ENCODE measurements at places on chromosomes 2 and 18.

DNA sequence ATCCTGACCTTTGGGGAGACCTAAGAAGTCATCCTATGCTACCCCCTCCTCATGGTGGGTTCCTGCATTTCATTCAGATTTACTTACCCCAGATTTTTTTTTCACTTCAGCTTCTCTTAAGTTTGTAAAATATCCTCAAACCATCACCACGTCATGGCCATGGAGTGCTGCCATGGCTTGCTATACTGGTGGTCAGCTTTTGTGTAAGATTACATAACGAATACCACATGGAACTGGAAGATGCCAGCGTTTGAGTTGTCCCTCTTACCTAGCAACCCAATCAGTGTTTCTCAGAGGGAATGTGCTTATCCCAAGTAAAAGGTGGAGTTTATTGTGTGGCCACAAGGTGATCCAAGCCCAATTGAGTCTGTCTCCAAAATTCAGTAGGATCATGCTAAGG, 148.6 kb upstream of the ALPP start:
- H3K36me3 ChIP-seq: peaks cover 6% of the 10 kb centered on the region
- no peak overlapping the region for H3K4me3 ChIP-seq
- no peak for DNase-seq
- peaks cover 7% of the 10 kb centered on the region for H3K4me1 ChIP-seq

GRCh38 chr2:61470122-61470951, 550 bp downstream of the USP34 start:
- DNase-seq: peak; percentile 65
- H3K4me1 ChIP-seq: peaks cover 10% of the 10 kb centered on the region
- H3K36me3 ChIP-seq: no peaks in the 10 kb centered on the region
- H3K27me3 ChIP-seq: no peaks in the 10 kb centered on the region

DNA sequence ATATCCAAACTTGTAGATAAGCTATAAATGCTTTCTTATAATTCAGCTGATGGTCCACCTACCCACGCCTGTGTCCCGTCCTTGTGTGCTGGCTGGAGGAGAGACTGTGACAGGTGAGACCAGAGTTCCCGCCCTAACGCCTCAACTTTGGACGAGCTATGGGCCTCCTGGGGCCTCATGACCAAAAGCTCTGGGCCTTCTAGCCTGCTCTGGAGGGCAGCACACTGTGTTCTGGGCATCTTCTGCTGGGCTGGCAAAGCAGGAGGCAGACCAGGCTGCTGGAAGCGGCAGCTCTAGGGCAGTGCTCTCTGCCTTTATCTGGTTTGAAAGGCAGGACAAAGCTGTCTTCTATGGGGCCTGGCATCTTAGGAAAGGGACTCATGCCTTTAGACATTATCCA, 26.0 kb upstream of the PAX8 start:
- peaks cover 11% of the 10 kb centered on the region for H3K27me3 ChIP-seq
- H3K4me3 ChIP-seq: no peak overlapping the region
- no peaks in the 10 kb centered on the region for H3K4me1 ChIP-seq

GRCh38 chr2:209424199-209424701, 403 bp downstream of the MAP2 start:
- H3K4me3 ChIP-seq: peak overlapping the region; percentile 92
- DNase-seq: peak; percentile 33
- peaks cover 6% of the 10 kb centered on the region for H3K27me3 ChIP-seq

- peaks cover 3% of the 10 kb centered on the region for H3K27me3 ChIP-seq
- DNase-seq: no peak
- H3K4me3 ChIP-seq: no peak overlapping the region
- no peak overlapping the region for H3K27ac ChIP-seq
- H3K36me3 ChIP-seq: no peaks in the 10 kb centered on the region
Measured at GRCh38 chr2:165647409-165647808, 146.6 kb downstream of the GALNT3 start.

- H3K36me3 ChIP-seq: peaks cover 3% of the 10 kb centered on the region
- H3K27ac ChIP-seq: no peak overlapping the region
- H3K4me3 ChIP-seq: no peak overlapping the region
- no peaks in the 10 kb centered on the region for H3K4me1 ChIP-seq
- DNase-seq: no peak
Measured at GRCh38 chr18:36316246-36316645, 18.7 kb downstream of the FHOD3 start.

DNA sequence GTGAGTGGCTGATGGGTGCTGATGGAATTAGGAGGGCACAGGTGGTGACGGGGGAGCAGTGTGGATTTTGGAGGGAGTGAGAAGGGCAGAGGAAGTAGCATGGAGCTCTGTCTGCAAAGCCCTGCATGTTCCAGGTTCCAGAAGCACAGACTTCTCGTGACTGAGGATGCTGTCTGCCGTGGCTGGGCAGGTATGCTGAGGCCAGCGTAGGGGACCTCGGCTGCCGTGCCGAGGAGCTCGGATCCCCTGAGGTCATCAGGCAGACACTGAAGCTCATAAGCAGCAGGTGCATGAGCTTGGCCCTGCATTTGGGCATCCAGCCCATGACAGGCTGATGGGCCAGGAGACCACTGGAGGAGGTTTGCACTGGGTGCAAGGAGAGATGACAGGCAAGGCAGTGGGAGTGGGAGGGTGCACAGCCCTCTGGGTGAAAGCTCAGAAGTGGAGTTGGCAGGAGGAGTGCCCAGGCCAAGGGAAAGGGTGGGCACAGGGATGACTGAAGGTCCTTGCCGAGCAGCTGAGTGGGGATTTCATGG, 215.3 kb downstream of the SH3RF3 start:
- no peak overlapping the region for H3K4me3 ChIP-seq
- H3K36me3 ChIP-seq: no peaks in the 10 kb centered on the region
- no peak overlapping the region for H3K27ac ChIP-seq
- peaks cover 5% of the 10 kb centered on the region for H3K4me1 ChIP-seq

DNA sequence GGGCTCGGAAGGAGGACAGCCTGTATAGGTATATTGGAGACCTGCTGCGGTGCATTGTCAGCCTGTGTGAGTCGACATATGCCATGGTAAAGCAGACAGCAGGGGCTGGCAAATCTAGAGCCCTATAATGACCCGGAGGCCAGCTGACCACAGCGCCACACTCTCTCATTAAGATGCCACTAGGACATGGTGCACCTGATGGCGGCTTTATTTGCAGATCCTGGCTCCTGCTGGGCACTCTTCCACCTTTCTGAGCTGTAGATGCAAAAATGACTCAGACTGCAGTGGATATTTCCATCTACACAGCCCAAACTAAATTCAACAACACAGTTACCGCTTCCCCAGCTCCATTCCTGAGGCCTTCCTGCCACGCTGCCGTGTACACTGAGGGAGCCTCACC, 389.9 kb downstream of the TNS1 start:
- H3K27ac ChIP-seq: no peak overlapping the region
- peaks cover 6% of the 10 kb centered on the region for H3K4me1 ChIP-seq
- no peak overlapping the region for H3K4me3 ChIP-seq
- no peak for DNase-seq
- H3K27me3 ChIP-seq: peaks cover 12% of the 10 kb centered on the region

- no peak overlapping the region for H3K4me3 ChIP-seq
- H3K36me3 ChIP-seq: peaks cover 5% of the 10 kb centered on the region
- H3K27me3 ChIP-seq: no peaks in the 10 kb centered on the region
Measured at GRCh38 chr2:31038385-31038784, 99.9 kb downstream of the GALNT14 start.

DNA sequence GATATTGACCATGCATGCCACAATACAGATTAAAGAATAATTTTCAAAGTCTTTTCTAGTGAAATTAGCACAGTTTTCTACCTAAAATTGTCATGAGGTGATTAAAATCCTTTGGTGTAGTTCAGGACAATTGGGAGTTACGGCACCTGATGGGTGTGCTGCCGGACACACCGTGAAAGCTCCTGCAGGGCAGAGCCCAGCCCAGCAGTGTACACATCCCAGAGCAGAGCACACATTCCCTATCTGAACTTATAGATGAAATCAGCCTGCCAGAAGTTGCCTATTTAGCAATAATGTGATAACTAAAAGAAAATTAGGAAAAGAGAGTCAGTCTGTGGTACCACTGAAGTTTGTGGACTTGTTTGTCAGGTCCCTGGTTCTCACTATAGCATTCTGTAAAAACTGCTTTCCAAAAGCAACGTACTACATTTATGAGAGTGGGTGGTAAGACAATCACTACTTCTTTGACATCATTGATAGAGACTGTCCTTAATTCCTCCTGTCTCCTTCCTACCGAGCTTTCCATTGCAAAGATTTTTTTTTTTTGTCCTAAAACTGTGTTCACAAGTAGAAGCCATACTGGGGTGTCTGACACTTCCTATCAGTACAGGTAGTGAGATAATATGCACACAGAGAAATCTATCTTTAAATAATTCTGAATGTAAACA, 3.4 kb downstream of the CYTIP start:
- peaks cover 43% of the 10 kb centered on the region for H3K4me1 ChIP-seq
- no peaks in the 10 kb centered on the region for H3K27me3 ChIP-seq
- peaks cover 23% of the 10 kb centered on the region for H3K36me3 ChIP-seq
- DNase-seq: no peak

- DNase-seq: no peak
- no peaks in the 10 kb centered on the region for H3K4me1 ChIP-seq
- peaks cover 14% of the 10 kb centered on the region for H3K27me3 ChIP-seq
Measured at GRCh38 chr2:205878999-205879762, 196.9 kb downstream of the NRP2 start.

- H3K4me1 ChIP-seq: peaks cover under 1% of the 10 kb centered on the region
- DNase-seq: no peak
- H3K27ac ChIP-seq: no peak overlapping the region
- no peaks in the 10 kb centered on the region for H3K36me3 ChIP-seq
- no peak overlapping the region for H3K4me3 ChIP-seq
- H3K27me3 ChIP-seq: peaks cover under 1% of the 10 kb centered on the region
Measured at GRCh38 chr2:135815269-135815668, 21.7 kb downstream of the LCT start.

DNA sequence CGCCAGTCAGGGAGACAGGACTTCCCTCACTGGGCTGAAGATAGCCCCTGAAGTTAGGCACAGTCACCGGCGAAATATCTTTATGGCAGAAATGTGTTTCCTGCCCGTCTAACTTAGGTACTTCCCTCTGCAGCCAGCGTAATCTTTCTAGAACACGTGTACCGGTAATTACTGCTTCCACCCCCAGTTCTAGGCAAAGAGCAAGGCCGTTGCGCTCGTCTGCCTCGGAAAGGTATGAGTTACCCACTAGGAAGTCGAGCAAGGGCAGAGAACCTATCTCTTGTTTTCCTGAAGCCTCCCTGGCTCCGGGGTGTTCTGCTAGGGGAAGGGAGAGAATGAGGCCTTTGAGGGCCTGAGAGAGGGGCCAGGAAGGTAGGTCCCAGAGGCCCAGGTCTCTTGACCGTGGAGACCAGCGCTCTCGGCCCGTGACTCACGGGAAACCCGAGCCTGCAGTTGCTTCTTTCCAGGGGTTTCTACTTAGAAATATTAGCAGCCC, 70.0 kb downstream of the TWSG1 start:
- no peaks in the 10 kb centered on the region for H3K27me3 ChIP-seq
- DNase-seq: peak; percentile 34
- peak overlapping the region; percentile 80 for H3K4me3 ChIP-seq
- peak overlapping the region; percentile 50 for H3K27ac ChIP-seq
- peaks cover 4% of the 10 kb centered on the region for H3K4me1 ChIP-seq

DNA sequence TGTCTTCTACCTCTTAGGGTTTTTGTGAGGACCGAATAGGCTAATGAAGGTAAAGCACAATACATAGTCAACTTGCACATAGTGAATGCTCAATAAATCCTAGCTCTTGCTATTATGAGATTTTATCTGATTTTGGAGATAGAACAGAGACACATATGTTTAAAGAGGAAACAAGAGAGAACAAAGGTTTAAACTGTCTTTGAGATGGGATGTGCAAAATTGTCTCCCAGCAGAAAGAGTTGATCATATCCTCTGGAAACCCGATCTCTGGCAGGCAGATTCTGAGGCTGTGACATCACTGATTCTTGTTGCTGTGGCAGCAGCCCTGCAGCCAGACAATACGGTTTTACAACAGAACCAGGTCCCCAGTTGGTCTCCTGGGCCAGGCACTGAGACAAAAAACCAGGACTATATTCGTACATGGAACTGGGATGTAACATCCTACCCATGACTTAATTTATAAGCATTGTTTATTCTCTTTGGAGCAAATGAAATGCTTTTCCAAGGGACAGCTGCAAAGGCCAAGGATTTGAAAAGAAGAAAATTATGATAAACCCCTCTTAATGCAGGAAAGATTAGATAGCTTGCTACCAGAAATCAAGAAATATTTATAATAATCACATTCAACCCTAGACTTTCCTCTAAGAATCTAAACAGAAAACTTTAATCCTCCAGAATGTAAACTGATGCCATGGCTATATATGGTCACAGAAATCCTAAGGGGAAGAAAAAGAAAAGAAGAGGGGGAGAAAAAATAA, 80.2 kb downstream of the SLC8A1 start:
- DNase-seq: no peak
- no peaks in the 10 kb centered on the region for H3K36me3 ChIP-seq
- no peak overlapping the region for H3K4me3 ChIP-seq
- H3K27me3 ChIP-seq: peaks cover 2% of the 10 kb centered on the region
- H3K27ac ChIP-seq: no peak overlapping the region

DNA sequence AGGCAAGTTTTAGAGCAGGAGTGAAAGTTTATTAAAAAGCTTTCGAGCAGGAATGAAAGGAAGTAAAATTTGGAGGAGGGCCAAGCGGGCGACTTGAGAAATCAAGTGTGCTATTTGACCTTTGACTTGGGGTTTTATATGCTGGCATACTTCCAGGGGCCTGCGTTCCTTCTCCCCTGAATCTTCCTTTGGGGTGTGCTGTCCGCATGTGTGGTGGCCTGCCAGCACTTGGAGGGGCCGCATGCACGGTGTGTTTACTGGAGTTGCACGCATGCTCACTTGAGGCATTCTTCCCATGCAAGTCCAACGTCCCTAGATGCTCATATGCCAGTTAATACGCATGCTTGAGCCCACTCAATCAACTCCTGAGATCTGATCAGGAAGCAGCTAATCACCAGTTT, 78.3 kb upstream of the MAP4K4 start:
- H3K4me1 ChIP-seq: peaks cover 25% of the 10 kb centered on the region
- H3K27me3 ChIP-seq: no peaks in the 10 kb centered on the region
- no peak overlapping the region for H3K4me3 ChIP-seq
- no peak overlapping the region for H3K27ac ChIP-seq
- no peaks in the 10 kb centered on the region for H3K36me3 ChIP-seq

- peak within 1 kb of the TSS; percentile 42 for H3K27ac ChIP-seq
- peaks cover 37% of the 10 kb centered on the region for H3K36me3 ChIP-seq
- peaks cover 5% of the 10 kb centered on the region for H3K4me1 ChIP-seq
- H3K4me3 ChIP-seq: peak within 1 kb of the TSS; percentile 61
Measured at GRCh38 chr2:27441958-27442919, at the start of gene KRTCAP3. Gene KRTCAP3, plus strand, starts transcription at chr2:27442381. Its CDS starts 32 bp downstream, at chr2:27442413.

- DNase-seq: no peak
- H3K27ac ChIP-seq: no peak overlapping the region
- H3K4me3 ChIP-seq: no peak overlapping the region
- peaks cover 3% of the 10 kb centered on the region for H3K27me3 ChIP-seq
Measured at GRCh38 chr2:109452318-109453305, 161.2 kb downstream of the SEPTIN10 start.

Data from memory B cell (primary cell).